ENCODE measurements at places on chromosomes 6 and 20. TPM values are rescaled to one million over a fixed set of nuclear protein-coding genes. Genes with fewer than 3 reads are reported as not detected.

- DNase-seq = no peak
Observed at GRCh38 chr6:129206821-129207220, 323.9 kb downstream of the LAMA2 start.

- no peak for DNase-seq
Observed at GRCh38 chr20:62921119-62921687, 5.1 kb downstream of the DIDO1 start.

GRCh38 chr6:157498817-157499216, 117.8 kb downstream of the ZDHHC14 start:
- DNase-seq = no peak

- no peak for DNase-seq
Observed at GRCh38 chr20:50731930-50732690, 730 bp downstream of the PARD6B start.

DNA sequence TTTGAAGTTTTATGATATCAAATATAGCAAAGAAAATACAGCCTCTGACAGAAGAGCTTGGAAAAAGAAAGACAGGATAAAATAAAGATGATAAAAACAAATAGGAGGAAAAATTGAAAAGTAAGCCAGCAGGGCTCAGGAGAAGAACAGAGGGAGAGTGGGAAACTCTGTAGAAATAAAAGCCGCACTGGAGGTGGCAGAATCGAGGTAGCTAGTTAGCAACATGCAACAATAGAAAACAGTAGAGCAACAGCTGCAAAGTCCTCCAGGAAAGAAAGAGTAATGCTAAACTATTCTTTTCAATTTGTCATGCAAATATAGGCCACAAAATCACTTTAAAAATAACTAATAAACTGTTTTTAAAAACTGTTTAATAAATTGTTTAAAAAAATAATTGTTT, 28.8 kb downstream of the HBS1L start:
- DNase-seq = no peak

GRCh38 chr20:58835231-58835630, 15.5 kb downstream of the GNAS-AS1 start:
- no peak for DNase-seq

The SRMS gene
- total RNA-seq = not detected

The CTCFL gene
- not detected for total RNA-seq
